ENCODE measurements at places on chromosomes 13 and 19. TPM values are rescaled to one million over a fixed set of nuclear protein-coding genes. Genes with fewer than 3 reads are reported as not detected.
A peak's percentile ranks its signal among the peaks of the same experiment; 100 is the strongest.

Gene FXYD7
- total RNA-seq, result 0.56 TPM

Gene PDE4C
- 0.62 TPM for total RNA-seq

Gene ZNF570
- total RNA-seq, result 9.1 TPM

Gene CGB5
- total RNA-seq, result not detected

Gene PCP2
- total RNA-seq, result not detected

Gene SGCG
- 0.15 TPM for total RNA-seq

Gene MBD3L3
- not detected for total RNA-seq

Gene GPI
- total RNA-seq, result 109 TPM

Gene TFDP1
- 57.5 TPM for total RNA-seq

Gene LILRB2
- not detected for total RNA-seq

Gene SPRYD7
- 4.0 TPM for total RNA-seq

Gene POU2F2
- 0.69 TPM for total RNA-seq

Gene FCAR
- total RNA-seq, result not detected

Gene ZNF808
- total RNA-seq, result 13.5 TPM

Gene PIK3R2
- total RNA-seq, result 41.8 TPM

DNA sequence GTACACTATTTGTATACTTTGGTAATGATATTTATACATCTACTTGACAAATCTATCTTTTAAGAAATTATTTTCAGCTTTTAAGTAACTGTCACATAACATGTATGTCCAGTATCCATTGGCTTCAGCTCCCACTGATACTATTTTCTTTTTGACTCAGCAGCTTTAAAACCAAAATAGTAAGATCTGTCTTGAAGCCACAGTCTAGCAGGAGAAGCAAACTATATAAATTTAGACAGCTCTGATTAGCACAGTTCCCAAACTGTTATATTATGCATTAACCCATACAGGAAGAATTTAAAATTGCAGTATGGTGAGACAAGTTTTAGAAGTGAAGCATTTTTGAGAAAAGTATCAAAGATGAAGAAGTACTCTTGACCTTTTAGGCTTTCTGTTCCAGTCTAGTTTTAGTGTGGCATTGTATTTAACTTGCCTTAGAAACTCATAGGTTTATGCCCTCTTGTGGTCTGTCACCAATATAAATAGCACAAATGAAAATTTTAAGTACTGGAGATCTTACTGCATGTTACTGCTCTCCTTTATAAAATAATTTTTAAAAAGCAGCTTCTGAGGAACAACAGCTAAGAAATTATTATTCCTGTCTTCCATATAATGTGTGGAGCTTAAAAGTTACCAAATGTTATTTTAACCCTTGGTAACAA lies 24.7 kb downstream of the URI1 start:
- no peak for DNase-seq

- DNase-seq, result no peak
Measured at GRCh38 chr13:51469790-51470189, 17.0 kb upstream of the INTS6 start.

DNA sequence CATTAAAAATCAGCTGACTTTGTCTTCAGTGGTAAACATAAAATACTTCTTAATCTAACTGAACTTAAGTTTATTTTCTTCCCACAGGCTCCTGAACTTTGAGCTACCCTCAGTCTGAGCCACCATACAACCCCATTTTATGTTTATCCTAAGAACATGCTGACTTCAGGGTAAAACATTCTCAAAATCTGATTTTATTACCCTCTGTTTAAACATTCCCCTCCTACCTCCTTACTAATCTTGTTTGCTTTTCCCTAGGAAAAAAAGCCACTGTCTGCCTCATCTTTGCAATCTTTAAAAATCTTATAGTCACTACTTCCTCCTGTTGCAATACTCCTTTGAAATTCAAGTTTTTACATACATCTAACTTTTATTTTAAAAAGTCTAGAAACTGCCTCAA lies 4.0 kb downstream of the ZNF91 start:
- DNase-seq, result no peak

- no peak for DNase-seq
Measured at GRCh38 chr19:28021259-28022185, 1191.4 kb downstream of the UQCRFS1 start.

DNA sequence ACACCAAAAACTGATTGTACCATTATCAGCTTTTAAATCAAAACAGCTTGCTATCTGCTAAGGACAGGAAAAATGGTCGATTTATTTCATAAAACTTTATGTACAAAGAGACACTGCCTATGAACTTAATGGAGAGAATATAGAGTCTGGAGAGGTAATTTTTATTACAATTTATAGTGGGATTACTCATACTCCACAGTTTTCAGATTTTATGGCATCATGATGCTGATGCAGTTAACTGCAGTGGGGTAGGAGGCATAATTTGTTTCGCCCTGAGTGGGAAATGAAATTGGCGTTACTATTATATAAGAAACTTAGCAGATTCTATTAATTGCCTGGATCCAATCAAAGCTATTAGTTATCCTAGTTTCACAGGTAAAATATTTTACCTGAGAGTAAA lies 301.4 kb downstream of the KLF12 start:
- no peak for DNase-seq

DNA sequence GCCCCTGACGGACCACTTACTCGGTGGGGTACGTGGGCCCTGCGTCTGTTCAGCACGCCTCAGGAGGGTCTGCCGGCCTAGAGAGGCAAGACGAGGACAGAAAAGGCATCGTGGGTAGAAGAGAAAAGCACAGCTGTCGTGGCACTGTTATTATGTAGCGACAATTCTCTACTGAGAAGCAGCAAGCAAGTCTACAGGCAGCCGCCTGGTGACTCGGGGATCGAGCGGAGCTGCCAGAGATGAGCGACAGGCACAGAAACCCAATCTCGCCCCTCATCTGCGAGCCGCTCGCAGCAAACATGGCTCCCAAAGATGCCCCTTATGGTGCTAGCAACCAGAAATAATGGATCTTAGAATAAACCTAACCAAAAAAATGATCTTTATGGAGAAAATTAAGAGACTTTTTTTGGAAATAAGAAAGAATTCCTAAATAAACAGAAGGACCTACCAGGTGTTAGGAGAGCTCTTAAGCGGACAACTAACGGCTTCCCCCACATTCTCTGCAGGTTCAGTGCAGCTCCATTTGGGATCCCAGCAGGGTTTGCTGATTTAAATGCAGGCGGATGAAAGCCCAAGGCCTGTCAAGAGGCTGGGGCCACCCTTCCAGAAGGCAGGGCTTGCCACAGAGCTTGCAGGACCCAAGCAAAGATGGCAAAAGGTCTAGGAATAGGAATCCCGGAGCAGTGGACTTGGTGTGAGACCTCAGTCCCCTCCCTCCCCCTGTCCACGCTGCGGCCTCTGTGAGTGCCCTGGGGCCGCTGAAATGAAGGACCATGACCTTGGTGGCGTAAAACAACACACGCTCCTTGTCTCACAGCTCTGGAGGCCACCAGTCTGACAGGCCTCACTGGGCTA lies 152.6 kb downstream of the KDM4B start:
- no peak for DNase-seq

DNA sequence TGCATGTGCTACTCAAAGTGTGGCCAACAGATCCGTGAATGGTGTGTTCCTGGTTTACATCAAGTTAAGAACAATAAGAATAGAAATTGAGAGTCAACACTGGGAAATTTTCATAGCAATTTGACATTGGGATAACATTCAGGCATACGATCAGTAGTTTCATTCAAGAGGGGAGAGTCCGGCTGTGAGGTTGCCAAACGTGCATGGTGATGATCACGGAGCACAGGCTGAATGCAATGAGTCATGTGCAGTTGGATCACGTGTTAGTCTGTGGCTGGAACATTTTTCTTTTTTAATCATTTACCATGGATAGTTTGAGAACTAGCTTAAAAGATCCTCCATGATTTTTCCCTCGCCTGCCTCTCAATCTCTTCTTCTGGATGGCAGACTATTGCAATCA lies 2.5 kb upstream of the DCT start:
- no peak for DNase-seq

DNA sequence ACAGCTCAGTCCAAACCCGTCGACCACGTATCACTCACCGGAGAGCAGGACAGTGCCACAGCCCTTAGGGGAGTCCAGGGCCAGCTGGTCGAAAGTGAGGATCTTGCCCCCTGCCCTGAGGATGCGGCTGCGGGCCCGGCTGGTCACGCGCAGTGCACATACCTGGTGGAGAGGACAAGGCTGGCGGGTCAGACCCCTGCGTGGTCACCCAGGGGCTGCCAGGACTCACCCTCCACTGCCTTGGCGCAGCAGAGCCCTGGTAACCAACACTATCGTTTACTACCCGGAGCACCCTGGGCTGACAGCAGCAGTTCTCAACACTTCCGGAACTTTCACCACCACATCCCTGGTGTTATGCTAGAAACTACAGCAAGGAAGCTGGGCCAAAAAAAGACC lies 1.2 kb upstream of the FAM83E start:
- no peak for DNase-seq

- DNase-seq, result peak; percentile 66
Measured at GRCh38 chr13:40777166-40777808, 6.3 kb upstream of the MRPS31 start.

DNA sequence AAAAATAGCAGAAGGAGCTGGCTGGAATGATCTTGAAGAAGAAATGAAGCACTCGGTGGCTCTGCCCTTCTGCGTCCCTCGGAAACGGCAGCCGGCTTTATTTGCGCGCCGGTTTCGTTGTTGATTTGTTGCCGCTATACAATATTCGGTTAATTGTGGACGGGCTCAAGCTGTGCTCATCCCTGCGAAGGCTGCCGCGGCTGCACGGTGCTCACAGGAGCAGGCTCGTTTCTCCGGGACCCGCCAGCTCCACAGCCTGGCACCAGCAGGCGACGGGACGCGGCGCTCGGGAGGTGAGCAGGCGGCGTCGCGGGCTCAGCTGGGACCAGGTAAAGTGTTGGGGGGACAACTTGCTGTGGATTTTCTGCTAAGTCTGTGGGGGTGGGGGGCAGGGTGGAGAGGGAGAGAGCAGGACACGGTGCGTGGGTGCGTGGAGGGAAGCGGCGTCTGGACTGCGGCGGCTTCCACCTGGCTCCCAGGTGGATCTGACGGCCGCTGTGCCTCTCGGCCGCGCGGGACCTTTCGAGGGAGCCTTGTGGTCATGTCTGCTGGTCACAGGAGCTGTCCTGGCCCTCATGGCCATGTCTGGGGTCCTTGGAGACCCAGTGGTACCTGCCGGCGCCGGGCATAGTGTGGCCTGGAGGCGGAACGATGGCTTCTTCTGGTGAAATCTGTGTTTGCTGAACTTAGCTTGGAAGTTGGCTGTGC lies 90.9 kb downstream of the TEX29 start:
- DNase-seq, result peak; percentile 6

DNA sequence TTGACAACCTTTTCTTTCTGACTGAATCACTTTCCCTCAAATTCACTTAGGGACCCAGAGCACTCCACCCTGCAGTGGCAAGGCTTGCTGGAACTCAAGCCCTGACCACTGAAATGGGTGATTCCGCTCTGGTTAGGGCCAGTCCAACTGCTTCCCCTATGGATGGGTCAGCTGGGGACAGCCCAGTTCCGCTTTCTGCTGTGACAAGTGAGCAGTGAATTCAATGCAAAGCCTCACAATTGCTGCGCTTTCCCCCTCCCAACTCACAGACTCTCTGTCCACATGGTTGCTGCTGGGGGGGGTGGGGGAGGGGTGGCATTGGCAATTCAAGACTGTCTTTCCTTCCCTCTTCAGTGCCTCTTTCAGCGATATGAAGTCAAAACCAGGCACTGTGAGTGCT lies 18.7 kb downstream of the CD70 start:
- DNase-seq, result no peak

GRCh38 chr13:62704875-62705274 lies 1289.2 kb upstream of the PCDH20 start:
- DNase-seq, result no peak

DNA sequence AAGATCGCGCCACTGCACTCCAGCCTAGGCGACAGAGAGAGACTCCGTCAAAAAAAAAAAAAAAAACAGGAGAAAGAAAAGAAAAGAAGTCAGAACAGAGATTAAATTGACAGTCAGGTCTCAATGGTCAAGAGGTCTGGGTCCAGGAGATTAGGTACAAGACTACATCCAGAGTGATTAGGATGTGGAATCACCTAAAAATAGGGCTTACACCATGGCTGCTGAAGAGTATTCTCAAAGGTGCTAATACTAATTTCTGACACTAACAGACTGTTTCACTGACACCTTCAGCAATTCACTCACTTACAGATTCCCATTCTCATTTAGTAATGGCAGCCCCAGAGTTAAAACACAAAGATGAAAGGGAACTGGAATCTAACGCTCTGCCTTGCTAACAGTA lies 91.7 kb downstream of the TBC1D4 start:
- DNase-seq, result no peak

GRCh38 chr19:48466561-48467325 lies 2.4 kb upstream of the CYTH2 start:
- DNase-seq, result no peak

DNA sequence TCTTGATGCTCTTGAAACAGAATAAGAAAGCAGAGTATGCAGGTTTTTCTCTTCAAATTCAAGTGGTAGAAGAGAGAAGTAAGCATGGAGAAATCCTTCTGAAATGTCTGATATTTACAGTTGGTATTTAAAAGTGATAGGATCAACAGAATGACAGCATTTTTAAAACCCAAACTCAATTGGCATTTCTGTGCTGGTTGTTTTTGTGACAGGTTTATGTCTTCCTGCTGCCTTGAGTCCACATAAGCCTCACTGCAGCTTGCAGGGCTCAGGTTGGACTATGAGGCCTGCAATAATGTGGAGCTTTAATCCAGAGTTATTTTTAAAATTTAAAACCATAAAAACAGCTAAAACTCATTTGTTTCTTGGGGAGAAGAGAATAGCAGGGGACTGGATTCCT lies 105.1 kb downstream of the ZAR1L start:
- no peak for DNase-seq

DNA sequence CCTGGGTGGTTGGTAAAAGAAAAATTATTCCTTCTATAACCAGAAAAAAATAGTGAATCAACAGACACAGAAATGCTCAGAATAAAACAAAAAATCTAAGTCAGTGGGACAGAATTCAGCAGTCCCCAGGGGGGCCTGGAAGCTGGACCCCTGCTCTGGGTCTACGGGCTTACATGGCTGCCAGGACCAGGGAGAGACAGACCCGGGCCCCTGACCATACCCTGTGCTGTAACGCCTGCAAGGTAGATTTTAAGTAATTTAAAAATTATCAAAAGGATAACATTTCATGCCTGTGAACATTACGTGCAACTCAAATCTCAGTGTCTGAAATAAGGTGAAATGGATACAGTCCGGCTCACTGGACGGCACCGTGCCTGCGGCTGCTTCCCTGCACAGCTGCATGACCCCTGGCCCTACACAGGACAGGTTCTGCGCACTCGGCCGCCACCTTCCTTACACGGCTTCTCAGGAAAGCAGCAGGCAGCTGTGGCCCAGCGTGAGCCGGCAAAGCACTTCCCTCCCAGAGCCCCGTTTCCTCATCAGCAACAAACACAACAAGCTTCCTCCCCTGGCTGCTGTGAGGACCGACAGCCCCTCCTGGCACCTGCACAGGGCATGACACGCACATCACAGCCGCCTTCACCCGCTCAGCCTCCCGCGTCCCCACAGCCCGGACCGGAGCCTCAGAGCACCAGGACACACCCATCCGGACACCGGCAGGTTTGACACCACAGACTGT lies 22.2 kb downstream of the RASA3 start:
- DNase-seq, result peak; percentile 68

DNA sequence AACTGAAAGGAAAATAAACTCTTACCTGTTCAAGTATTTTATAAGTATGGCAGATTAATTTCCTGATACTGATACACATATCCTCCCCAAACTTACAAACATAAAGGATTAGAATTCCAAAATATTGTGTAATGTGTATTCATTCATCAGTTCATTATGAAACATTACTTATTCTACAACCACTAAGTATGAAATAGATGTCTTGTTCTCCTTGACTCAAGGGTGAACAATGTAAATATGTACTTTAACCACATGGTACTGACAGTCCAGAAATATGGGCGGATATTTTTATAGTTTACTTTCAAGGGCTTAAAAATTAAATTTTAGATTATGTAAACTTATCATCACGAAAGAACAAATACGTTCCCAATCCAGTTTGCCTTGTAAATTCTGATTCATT lies 334.0 kb downstream of the LIG4 start:
- no peak for DNase-seq

Measured in neural progenitor cell (in vitro differentiated cells).